Prostate gland (tissue), 2 donors: ENCODE measurements at places on chromosomes 3 and 15. TPM values are rescaled to one million over a fixed set of nuclear protein-coding genes. Genes with fewer than 3 reads are reported as not detected.

Gene NMNAT3
- total RNA-seq = 11.9 TPM

Gene CMTM7
- total RNA-seq = 15.6 TPM

Gene HDC
- 4.1 TPM for total RNA-seq

Gene LRRC34
- total RNA-seq = 2.8 TPM

Gene DRD3
- not detected for total RNA-seq

Gene SIDT1
- 19.9 TPM for total RNA-seq
